ENCODE measurements at places on chromosomes 2 and 18. TPM values are rescaled to one million over a fixed set of nuclear protein-coding genes. Genes with fewer than 3 reads are reported as not detected.

ZNF516 gene
- total RNA-seq: 8.1 TPM

ARHGAP25 gene
- total RNA-seq: not detected

FOXD4L1 gene
- not detected for total RNA-seq

DNA sequence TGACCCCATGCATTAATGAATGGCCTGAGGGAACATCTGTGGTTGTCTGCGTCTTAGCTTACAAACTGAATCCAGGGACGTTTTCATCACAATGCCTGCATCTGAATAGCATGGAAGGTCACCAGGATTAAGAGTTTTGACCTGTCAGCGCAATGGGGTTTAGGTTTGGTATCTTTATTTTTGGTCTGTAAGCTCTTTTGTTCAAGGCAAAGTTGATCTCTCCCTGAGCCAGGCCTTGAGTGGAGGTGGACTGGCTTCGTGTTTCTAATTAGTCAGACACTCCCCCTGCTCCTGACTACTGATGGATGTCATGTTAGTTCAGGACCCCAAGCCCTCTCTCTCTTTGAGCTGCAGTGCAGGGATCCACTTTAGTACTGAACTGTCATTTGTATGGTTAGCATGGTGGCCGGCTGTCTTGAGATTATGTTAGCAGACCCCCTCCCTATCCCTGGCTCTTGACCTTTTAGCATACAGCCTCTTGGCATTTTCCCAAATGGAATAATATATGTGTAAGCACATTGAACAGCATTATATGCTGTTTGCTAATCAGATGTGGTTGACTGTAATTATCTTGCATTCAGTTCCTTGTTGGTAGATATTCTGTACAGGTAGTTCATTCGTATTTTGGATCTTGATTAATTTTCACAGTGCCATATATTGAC lies 59.2 kb downstream of the LYPD6 start:
- DNase-seq: no peak

GRCh38 chr2:45993476-45993991 lies 303.7 kb upstream of the EPAS1 start:
- DNase-seq: peak; percentile 79

- DNase-seq: no peak
Observed at GRCh38 chr18:9221040-9221439, 84.5 kb downstream of the ANKRD12 start.

- DNase-seq: no peak
Observed at GRCh38 chr18:24535527-24536295, 75.3 kb downstream of the HRH4 start.

DNA sequence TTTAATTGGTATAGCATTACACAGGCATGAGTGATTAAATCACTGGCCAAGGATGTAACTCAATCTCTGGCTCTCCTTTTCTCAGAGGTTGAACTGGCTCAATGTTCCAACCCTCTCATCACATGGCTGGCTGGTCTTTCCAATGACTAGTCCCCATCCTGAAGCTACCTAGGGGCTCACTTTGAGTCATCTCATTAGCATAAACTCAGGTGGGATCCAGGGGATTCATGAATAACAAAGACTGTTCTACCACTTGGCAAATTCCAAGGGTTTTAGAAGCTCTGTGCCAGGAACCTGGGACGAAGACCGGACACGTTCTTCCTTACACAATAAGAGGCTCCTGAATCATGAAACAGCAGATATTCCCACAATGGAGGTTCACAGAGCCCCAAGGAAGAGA lies 145.0 kb upstream of the SPATS2L start:
- no peak for DNase-seq

DNA sequence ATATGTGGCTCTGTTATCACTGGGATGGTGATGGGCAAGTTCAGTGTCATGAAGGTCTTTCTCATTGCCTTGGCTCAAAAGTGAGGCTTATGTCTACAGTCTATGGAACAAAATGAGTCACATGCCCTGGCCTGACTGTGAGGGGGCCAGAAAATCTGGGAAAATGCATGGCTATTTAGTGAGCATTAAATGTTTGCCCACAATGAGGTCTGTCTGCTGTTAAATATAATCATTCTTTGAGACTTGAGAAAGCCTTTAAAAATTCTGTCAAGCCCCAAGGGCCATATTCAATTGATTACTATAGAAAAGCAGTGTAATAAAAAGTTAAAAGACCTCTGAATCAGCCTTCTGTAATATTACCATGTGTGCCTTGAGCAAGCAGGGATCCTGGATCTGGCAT lies 5.5 kb upstream of the RNF144A start:
- DNase-seq: no peak

GRCh38 chr2:84631985-84632384 lies 115.7 kb downstream of the DNAH6 start:
- DNase-seq: no peak

- no peak for DNase-seq
Observed at GRCh38 chr2:105517814-105518705, 119.2 kb upstream of the FHL2 start.

DNA sequence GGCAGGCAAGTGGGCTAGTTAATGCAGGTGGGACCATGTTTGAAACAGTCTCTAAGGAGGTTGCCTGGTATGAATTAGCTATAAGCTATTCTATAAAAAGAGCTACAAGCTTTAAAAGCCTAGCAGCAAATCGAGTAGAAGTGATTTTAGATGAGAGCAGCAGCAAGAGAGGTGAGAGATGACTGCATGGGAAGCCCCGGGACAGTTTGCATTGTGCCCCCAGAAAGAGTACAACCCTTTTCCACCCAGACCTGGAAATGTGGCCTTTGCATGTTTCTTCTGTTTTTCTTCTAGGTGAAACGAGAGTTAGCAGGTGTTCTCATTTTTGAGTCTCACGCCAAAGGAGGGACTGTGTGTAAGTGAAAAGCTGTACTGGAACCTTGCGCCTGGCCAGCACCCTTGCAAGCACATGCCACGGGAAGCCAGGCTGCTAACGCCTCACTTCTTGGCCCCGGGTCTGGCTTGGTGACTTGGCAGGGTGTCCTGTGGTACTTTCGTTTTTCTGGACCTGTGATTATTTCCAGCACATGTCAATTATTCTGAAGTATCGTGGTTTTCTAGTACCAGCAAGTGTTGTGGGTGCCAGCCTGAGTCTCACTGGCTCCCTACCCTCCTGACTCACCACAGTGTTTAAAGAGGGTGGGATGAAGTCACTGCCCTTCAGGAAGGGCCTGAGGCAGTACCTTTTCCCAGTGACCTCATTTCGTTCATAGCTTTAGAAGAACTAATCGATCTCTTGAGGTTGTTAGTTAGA lies 90.3 kb upstream of the MAP3K20 start:
- peak; percentile 35 for DNase-seq

DNA sequence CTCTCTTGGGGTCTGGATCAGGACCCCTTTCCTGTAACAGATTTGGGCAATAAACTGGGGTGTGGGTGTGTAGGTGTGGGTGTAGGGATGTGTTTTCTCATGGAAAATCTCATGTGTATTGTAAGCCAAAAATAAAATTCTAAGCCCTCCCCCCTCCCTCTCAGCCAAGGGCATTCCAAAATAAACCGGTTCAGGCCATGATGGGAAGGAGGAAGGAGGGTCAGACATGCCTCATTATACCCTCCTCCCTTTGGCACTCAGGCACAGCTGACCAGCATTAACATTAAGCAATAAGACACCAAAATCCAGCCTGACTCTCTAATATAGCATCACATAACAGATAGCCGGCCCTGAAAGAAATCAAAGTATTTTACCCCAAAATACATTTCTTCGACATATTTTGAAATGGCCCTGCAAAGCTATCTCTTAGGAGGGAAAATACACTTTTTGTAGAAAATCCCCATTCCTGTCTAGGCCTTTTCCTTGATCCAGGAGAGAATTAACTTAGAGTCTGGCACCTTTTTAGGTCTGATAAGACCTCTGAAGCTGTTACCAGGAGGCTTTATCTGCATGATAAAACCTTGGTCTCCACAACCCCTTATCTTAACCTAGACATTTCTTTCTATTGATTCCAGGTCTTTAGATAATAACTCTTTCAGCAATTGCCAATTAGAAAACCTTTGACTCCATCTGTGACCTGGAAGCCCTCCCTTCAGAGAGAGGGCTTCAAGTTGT lies 128.7 kb upstream of the COL5A2 start:
- DNase-seq: no peak

DNA sequence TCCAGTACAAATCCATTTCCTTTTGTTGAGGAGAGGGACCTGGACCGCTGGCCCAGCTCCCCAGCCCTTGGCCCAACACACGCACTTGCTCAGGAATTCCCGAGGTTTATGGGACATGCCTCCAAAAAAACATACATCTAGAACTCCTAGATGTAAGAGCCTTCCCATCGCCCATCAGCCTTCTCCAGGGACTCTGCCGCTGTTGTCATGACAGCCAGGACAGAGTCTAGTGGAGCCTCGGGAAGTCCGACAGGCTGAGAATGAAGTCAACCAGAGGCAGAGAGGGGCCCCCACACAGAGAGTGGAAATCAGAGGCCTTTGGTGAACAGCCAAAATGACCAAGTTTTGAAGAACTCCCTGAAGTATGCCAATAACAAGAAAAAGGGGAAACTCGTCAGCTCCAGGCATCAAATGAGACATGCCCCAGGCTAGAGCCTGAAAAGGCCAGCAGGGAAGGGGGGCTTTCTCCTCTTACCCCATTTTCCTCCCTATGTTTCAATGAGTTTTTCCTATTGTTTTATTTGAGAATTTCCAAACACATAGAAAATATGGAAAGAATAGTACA lies 43.2 kb upstream of the CAB39 start:
- DNase-seq: no peak
